ENCODE measurements at places on chromosomes 16 and 17.

DNA sequence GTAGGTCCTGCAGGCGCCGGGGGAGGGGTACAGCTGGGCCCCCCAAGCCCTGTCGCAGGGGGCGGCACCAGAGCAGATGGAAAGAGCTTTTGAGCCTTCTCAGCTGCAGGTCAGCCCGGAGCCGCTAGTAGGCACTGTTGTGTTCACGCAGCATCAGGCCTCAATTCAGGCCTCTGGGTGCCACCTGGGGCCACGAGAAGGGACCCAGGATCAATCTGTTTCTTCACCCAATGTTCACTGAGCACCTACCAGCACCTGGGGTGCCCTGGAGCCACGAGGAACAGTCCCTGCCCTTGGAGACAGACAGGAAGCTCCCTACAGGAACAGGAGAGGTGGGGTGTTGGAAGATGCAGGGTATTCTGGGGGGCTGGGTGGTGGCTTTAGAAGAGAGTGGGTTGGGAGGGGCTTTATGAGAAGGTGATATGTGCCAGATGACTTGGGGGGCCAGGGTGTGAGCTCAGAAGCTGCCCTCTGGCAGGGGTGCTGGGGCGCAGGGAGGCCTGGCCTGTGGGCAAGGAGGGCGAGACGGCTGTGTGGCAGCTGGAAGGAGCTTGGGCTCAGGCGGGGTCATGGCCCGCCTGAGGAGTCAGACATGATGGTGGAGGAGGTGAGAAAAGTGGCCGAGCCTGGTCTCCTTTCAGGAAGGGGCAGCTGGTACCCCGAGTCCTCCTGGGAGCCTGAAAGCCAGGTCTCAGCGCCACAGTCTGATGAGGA, 121.9 kb upstream of the GSE1 start:
- peak; percentile 35 for DNase-seq

DNA sequence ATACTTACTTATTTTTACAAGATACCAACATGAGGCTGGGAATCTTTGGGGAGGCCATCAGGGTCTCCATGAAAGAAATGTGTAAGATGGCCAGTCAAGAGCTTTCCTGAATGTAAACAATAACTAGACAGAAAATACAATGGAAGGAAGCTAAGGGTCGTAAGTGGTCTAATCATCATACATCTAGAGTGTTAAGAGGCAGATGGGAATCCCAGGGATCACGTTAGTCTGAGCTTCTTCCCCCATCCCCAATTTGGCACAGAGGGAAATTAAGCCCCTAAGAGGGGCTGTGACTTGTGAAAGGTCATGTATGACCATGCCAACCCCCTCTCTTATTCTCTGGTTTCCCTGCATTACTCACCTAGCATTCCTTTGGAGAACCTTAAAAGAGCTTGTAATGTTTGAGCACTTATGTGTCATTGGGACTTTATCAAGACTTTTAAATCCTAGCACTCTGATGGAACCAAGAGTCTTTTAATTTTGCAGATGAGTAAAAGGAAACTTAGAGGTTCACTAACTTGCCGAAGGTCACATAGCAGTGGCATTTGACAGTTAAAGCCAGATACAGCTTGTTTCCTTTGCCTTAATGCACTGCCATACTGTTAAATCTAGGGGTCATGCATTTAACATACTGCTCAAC, 46.1 kb downstream of the DCUN1D3 start:
- DNase-seq, result no peak

- DNase-seq, result peak; percentile 94
Observed at GRCh38 chr17:39591958-39592954, 15.5 kb downstream of the NEUROD2 start.

DNA sequence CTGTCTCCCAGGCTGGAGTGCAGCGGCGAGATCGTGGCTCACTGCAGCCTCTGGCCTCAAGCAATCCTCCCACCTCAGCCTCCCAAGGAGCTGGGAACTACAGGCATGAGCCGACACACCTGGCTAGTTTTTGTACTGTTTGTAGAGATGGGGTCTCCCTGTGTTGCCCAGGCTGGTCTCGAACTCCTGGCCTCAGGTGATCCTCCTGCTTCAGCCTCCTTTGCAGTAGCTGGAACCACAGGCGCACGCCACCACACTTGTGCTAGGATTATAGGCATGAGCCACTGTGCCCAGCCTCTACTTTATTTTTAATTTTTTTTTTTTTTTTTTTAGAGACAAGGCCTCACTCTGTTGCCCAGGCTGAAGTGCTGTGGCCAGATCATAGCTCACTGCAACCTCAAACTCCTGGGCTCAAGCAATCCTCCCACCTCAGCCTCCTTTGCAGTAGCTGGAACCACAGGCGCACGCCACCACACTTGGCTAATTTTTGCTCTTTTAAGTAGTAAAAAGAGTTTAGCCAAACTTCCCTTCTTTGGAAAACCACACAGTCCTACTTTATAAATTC, 4.4 kb downstream of the NTAN1 start:
- DNase-seq, result no peak

- peak; percentile 82 for DNase-seq
Observed at GRCh38 chr17:79739148-79740062, 8.7 kb downstream of the ENPP7 start.

GRCh38 chr17:49333804-49334203, 28.2 kb downstream of the ZNF652 start:
- DNase-seq, result no peak
